ENCODE measurements at places on chromosomes 1 and 21. TPM values are rescaled to one million over a fixed set of nuclear protein-coding genes. Genes with fewer than 3 reads are reported as not detected.

TPTE gene
- polyA plus RNA-seq, result not detected

DNA sequence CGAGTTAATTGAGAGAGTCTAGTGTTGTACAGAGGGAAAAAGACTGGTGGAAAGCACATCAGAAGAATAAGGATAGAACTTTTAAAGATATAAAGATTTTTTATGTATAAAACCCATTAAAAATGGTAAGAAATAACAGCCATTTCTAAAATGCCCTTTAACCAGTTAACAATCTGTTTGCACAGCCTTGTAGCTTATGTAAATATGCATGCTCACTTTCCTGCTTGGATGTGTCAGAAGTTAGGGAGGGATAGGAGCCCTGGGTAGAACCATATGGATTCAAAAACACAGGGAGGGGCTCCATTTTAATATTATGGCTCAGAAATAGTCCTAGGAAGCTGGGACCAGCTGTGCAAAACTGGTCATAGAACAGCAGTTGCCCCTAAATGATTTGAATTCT lies 4.5 kb upstream of the EDEM3 start:
- DNase-seq, result no peak

RGS1 gene
- 2.1 TPM for polyA plus RNA-seq

GRCh38 chr1:29297450-29297849 lies 61.1 kb downstream of the PTPRU start:
- DNase-seq, result no peak

OR2AK2 gene
- polyA plus RNA-seq, result not detected

- DNase-seq, result no peak
Observed at GRCh38 chr1:57826535-57826934, 402.7 kb upstream of the DAB1 start.

SH2D5 gene
- polyA plus RNA-seq, result 1.2 TPM

GRCh38 chr1:243718893-243719292 lies 131.2 kb downstream of the AKT3 start:
- no peak for DNase-seq

C1orf167 gene
- polyA plus RNA-seq, result 0.37 TPM

DNA sequence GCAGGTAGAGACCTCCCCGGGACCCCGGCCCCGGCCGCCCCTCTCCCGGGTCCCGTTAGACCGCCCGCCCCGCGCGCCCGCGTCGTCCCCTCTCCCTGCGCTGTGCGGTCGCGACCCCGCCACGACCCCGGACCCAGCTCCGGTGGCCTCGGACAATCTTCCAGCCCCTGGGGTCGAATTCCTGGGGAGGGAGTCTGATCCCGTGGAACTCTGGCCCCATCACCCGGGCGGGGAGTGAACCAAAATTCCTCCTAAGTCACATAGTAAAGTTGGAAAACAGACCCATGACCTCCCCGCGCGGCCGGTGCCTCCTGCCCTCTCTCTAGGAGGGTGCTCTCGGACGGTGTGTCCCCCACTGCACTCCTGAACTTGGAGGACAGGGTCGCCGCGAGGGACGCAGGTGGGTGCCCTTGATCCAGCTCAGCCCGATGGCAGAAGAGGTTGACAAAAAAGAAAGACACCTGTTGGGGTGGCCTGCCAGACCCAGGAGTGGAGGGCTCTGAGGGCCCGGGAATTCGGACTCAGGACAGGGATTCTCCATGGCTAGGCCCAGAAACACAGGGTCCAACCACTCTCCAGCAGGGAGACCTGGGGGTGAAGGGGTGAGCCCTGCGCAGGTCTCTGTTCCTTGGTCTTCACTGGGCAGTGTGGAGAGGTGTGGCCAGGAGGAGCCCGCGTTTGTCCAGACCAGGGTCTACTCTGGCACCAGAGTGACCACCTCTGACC lies 451 bp downstream of the ADAMTSL4 start:
- no peak for DNase-seq

Data from right renal pelvis (tissue), 4 donors.